ENCODE measurements at places on chromosomes 2 and 18.

- no peak for DNase-seq
Observed at GRCh38 chr2:28136556-28136955, 246.0 kb downstream of the BABAM2 start.

- DNase-seq = peak; percentile 31
Observed at GRCh38 chr18:74255131-74255616, 36.6 kb downstream of the CYB5A start.

GRCh38 chr18:46706968-46707367 lies 49.9 kb downstream of the ST8SIA5 start:
- no peak for DNase-seq

GRCh38 chr2:9473308-9473984 lies 905 bp upstream of the IAH1 start:
- DNase-seq = no peak

DNA sequence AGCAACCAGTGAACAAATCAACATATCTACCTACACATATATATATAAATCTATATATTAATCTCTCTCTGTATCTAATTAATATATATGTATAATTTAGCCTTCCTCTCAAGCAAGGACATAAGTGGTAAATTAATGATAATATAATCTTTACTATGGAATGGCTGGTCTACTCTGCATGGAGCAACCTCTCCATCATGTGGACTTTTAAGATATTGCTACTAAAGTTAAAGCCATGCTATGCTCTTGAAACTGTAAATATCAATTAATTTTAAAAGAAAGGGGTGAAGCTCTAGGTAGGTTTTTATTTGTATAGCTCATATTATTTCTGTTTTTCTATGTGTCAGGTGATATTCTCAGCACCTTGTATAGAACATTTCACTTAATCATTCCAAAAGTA lies 147.0 kb downstream of the PPP1R1C start:
- no peak for DNase-seq

DNA sequence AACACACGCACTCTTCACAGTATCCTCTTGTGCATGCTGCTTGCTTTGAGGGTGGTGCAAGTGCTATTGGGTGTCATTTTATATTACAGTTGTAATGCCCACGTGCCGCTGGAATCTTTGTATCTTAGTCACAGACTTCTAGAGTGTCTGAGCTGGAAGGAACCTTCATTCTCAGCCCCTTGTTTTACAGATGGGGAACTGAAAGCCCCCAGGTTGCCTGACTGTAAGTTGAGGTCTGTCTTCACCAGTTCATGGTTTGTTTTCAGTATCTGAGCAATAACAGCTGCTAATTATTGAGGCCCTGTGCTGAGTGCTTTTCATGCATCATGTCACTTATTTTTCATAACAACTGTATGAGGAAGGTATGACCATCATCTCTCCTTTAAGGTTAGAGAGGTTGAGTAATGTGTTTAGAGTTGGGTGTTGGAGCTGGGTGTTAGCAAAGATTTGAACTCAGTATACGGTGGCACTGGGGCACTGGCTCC lies 77.0 kb downstream of the PRKCE start:
- DNase-seq = no peak

DNA sequence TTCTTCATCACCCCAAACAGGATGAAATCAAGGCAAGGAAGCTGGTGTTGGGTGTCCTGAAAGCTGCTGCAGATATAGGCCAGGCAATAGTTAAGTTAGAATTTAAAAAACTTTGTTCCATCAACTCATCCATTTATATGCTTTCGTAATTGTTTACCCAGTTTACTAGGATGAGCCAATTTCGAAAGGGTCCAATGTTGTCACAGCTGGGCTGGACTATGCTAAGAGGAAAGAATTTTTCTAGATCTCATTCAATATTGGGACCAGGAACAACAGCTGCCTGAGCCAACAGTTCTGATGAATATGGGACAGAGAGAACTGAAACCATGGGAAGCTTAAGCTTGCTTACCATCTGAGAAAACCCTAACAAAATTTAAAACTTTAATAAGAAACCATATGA lies 21.6 kb upstream of the SP3 start:
- DNase-seq = no peak

- no peak for DNase-seq
Observed at GRCh38 chr18:78871618-78872017, 108.0 kb upstream of the SALL3 start.
